ENCODE measurements at places on chromosomes 3 and 15. TPM values are rescaled to one million over a fixed set of nuclear protein-coding genes. Genes with fewer than 3 reads are reported as not detected.
A peak's percentile ranks its signal among the peaks of the same experiment; 100 is the strongest.

The CFAP20DC gene
- 0.32 TPM for total RNA-seq

The AGBL1 gene
- not detected for total RNA-seq

The CHL1 gene
- 49.1 TPM for total RNA-seq

The CYP1A2 gene
- not detected for total RNA-seq

The PPCDC gene
- 6.4 TPM for total RNA-seq

GRCh38 chr15:44186705-44187104 lies 8.4 kb downstream of the FRMD5 start:
- no peak for DNase-seq

- DNase-seq, result peak; percentile 68
These were observed 260.1 kb upstream of the RASGRP1 start for GRCh38 chr15:38824719-38825118.

DNA sequence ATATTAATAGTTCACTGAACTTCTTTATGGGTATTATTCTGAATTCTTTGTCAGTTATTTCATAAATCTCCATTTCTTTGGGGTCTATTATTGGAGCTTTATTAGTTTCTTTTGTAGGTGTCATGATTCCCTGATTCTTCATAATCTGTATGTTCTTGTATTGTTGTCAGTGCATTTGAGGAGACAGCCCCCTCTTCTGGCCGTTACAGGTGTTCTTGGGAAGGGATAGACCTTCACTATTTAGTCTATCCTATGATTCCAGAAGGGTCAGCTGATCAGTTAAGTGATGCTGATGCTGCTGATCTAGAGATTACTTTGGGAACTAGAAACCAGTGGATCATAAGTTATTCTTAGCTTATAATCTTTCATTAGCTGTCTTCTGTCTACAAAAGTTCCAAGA lies 34.9 kb downstream of the TMEM39A start:
- no peak for DNase-seq

DNA sequence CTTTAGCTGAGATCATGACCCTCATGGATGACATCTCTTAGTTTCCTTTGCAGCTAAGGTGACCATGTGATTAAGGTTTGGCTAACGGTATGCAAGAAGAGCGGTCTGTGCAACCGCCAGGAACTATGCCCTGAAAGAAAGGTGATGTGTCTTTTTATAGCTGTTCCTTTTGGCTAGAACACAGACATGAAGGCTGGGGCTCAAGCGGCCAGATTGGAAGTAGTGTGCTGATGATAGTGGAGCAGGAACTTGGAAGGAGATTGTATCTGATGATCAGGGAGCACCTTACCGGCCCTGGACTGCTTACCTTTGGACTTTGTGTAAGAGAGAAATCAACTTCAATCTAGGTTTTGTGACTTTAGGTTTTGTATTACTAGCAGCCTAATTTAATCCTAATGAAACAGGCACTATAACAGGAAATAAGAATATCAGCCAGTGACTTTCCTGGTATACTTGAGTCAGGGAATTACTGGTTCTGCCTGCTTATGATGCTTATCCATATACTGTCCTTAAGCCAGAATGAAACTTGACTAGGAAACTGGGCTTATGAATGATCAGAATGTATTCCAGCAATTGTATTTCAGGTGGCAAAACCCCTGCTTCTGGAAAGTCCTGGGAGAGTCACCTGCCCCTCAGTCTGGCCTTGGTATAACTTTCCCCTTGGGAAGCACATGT lies 164.3 kb upstream of the LRIG1 start:
- DNase-seq, result no peak

DNA sequence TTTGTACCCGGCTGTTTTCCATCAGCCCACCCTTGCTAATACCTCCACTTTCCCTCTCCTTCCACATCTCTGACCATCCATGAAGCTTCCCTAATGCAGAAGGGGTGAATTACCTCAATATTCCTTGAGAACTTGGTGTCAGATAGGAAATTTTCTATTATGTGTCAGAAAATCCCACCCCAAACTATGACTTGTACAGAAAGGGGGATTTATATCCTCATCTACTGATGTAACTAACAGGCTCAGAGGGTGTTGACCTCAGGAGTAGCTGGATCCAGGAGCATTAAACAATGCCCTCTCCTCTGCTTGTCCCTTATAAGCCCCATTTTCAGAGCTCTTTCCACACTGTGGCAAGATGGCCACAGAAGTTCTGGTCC lies 242.8 kb upstream of the TLE3 start:
- DNase-seq, result no peak

DNA sequence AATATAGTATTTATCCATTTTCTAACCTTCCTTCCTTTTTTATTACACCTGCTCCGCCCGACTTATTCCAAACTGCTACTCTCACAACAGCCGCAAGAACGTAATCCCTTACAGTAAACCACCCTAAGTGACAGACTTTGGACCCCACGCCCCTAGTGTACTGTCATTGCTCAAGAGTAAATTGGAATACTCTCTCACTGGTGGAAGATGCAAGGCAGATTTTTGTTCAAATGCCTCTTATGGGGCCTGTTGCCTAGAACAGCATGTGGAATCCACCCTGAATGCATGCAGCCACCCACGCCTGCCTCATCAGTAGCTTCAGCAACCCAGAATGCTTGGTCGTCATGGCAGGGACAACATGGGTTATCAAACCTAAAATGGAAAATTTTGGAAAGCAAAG lies 226.2 kb upstream of the ST8SIA2 start:
- DNase-seq, result no peak

DNA sequence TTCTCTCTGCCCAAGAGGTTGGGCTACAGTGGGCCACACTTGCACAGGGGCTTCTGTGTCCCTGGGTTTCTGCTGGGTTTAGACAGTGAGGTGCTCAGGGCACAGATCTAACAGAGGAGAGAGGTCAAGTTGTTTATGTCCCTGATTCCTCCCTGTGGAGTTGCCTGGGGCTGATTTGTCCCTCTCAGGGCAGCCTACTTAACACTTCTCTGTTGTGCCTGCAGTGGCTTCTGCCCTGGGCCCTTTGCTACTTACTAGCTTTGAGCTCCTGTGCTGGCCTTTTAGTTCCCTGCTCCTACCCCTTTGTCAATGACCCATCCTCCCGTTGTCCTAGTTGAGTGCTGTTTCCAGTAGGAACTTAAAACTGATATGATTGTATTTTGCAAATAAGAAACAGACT lies 114.0 kb upstream of the RGMA start:
- peak; percentile 88 for DNase-seq

GRCh38 chr3:152323834-152324233 lies 55.1 kb downstream of the MBNL1 start:
- no peak for DNase-seq

GRCh38 chr3:3927198-3927597 lies 128.0 kb downstream of the LRRN1 start:
- no peak for DNase-seq

GRCh38 chr15:85493260-85493659 lies 112.9 kb downstream of the AKAP13 start:
- no peak for DNase-seq

DNA sequence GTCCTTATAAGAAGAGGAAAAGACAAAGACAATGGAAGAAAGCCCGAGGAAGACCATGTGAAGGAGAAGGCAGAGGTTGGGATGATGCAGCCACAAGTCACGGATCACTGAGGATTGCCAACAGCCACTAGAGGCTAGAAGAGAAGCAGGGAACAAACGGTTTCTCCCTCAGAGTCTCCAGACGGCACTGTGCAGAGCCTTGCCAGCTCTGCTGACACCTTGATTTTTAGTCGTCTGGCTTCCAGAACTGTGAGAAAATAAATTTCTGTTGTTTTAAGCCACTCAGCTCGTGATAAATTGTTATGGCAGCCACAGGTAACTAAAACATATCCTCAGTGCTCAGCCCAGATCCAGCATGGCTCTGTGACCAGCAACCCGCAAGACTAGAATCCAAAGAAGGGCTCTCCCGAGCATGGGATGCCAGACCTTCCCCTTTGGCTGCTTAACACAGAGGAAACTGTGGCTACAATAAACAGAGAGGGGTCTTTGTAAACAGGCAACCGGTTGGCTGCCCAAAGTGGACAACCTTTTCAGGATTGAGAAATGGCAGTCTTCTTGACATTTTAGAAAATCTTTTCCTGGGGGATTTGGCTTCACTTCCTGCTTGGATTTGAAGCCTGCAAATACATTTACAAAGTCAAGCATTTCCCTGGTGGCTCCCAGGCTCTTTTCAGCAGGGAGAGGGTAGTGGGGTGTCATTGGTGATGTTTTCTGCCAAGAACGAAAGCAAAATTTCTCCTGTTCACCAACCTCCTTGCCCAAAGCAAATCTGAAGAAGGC lies 88.7 kb upstream of the ADPGK start:
- DNase-seq, result peak; percentile 47

GRCh38 chr3:171181907-171182690 lies 155.6 kb upstream of the SLC2A2 start:
- DNase-seq, result no peak

DNA sequence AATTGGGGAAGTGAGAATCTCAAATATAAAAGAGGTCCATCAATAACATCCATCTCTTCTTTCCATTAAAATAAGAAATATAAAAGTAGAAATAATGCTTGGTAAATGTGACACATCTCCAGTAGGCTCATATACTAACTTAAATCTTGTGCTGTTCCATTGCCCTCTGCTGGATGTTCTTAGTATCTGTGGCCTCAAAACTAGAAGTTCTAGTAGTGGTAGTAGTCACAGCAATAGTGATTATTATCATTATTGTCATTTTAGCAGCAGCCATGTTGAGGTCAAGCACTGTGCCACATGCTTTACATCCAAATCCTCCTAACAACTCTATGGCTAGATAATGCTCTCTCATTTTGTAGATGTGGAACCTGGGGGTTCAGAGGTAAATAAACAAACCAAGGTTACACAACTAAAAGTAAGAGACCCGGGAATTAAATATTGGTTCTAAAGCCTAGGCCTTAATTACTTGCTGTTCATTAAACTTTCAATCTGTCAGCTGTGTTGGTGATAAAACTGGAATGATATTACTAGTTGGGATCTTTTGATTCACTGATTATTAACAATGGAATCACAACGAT lies 20.2 kb upstream of the BTLA start:
- DNase-seq, result no peak

GRCh38 chr3:39196671-39197356 lies 4.4 kb upstream of the XIRP1 start:
- no peak for DNase-seq

DNA sequence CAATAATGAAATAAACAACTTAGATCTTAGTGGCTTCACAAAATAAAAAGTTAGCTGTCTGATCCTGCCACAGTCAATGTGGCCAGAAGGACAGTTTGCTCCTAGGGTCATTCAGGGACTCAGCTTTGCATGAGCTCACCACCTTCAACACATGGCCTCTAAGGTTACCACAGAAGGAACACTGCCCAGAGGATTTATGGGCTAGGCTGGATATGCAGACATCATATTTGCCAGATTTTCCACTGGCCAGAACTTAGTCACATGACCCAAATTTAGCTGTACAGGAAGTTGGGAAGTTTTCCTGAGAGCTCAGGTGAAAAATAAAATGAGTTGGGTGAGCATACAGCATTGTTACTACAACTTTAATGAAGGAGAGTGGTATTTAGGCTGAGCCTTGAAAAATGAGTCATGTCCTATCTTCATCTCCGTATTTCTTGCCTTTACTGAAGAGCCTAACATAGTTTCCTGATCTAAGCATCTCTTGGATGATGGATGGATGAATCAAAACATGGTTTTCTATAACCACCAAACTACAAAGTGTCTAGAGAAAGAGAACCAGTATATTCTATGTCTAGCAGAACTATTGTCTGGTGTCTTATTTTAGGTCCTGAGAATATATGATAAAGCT lies 54.9 kb upstream of the TMEM108 start:
- DNase-seq, result no peak

GRCh38 chr15:42358141-42358540 lies 1.2 kb upstream of the CAPN3 start:
- no peak for DNase-seq

DNA sequence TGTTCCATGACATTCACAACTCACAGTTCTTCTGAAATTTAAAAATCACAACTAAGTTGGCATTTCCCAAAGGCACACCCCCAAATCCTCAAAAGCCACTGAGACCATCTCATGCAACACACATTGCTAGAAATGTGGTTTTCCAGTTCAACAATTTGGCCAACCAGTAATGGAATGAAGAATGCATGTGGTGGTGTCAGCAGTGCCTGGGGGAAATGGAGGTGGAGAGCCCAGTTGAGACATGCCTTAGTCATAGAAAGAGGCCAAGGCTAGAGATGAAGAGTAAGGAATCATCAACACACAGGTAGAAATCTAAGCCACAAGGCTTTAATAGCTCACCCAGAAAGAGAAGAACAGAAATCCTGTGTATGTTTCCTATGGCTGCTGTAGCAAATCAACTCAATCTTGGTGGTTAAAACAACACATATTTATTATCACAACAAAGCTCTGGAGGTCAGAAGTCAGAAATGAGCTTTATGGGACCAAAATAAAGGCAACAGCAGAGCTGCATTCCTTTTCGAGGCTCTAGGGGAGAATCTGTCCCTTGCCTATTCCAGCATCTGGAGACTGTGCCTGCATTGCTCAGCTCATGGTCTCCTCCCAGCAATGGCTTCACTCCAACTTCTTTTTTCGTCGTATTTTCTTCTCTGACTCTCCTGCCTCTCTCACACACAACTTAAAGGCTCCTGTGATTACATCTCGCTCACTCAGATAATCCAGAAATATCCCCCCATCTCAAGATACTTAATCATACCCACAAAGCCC lies 54.0 kb downstream of the SNTN start:
- no peak for DNase-seq

GRCh38 chr3:42712688-42713372 lies 10.2 kb upstream of the HHATL start:
- DNase-seq, result no peak

DNA sequence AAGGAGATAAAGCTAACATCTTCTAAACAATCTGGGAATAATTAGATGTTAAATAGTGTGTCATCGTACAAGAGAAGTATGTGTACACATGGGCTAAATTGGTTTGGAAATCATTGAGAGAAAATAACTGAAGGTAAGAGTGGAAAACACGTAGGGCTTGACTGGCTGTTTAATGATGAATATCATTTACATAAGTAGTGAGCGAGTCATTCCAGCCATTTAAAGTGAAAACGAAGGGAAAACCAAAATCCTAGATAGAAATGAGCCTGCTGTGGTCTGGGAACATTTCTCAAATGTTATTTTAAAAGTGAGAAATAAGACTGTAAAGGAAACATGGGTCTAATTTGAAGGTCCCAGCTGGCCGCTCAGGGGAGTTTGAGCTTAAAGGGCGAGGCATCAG lies 41.9 kb upstream of the KCNMB2 start:
- DNase-seq, result no peak

GRCh38 chr15:92098869-92099268 lies 245.4 kb downstream of the SLCO3A1 start:
- DNase-seq, result no peak

DNA sequence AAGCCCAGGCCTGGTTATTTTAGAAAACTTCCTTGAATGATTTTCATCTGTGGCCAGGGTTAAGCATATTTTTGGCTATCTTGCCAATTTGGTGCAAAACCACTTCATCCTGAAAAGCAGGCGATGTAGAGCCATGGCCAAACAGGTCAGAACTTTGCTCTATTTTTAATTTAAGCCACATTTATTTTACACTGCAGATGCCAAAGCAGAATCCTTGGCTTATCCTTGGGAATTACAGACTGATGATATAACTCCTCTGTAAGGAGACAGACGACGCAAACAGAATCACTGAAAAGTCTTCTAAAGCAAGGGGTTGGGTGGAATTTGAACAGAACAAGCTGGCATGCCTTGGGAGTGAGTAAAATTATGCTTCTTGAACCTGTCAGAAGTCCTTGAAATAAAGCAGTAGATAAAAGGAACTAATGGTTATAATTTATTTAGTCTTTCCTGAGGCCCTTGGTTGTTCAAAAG lies 121.9 kb downstream of the CHST2 start:
- DNase-seq, result no peak
